Mammary microvascular endothelial cell (primary cell): ENCODE measurements at places on chromosomes 1 and 21. TPM values are rescaled to one million over a fixed set of nuclear protein-coding genes. Genes with fewer than 3 reads are reported as not detected.

BCL2L15 gene
- total RNA-seq: 0.07 TPM in 1 of 2 replicates, not detected in the other

KRTAP10-12 gene
- not detected in 2 replicates for total RNA-seq

NBPF6 gene
- total RNA-seq: not detected in 2 replicates

THEMIS2 gene
- 13.9 and 18.1 TPM in 2 replicates for total RNA-seq

KCNN3 gene
- 0.40 and 0.64 TPM in 2 replicates for total RNA-seq

NTNG1 gene
- 0.94 and 2.7 TPM in 2 replicates for total RNA-seq

IL10 gene
- not detected in 2 replicates for total RNA-seq

NMNAT2 gene
- 1.3 and 4.1 TPM in 2 replicates for total RNA-seq

TBX15 gene
- total RNA-seq: 0.20 and 0.49 TPM in 2 replicates

USP21 gene
- 5.7 and 7.1 TPM in 2 replicates for total RNA-seq

SPRR2D gene
- not detected in 2 replicates for total RNA-seq

S100A14 gene
- not detected in 2 replicates for total RNA-seq

MYBPH gene
- not detected in 2 replicates for total RNA-seq

ZNF695 gene
- 2.0 and 4.4 TPM in 2 replicates for total RNA-seq

PRRX1 gene
- total RNA-seq: not detected in 2 replicates

SPATA21 gene
- total RNA-seq: not detected in 2 replicates

CYP4A22 gene
- not detected in 2 replicates for total RNA-seq

STYXL2 gene
- total RNA-seq: not detected in 2 replicates
